ENCODE measurements at places on chromosomes 2 and 18.

DNA sequence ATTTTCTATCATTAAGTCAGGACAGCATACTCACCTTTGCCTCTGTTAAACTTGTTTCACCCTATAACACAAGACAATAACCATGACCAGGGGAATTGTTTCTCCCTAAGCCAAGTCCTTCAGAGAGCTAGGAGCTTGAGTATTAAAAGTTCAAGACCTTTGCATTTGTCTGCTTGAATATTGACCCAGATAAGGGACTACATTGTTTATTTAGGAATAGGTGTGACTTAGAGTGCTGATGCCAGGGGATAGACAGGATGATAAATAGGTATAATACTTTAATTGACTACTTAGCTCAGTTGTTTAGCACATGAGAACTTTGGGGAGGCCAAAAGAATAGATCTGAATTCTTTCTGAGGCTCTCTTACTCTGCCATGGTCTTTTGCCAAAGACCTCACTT lies 185.8 kb downstream of the FMNL2 start:
- no peak for DNase-seq

GRCh38 chr18:63992751-63993150 lies 22.9 kb downstream of the SERPINB8 start:
- no peak for DNase-seq

- DNase-seq: no peak
These were observed 71.3 kb downstream of the ASXL2 start for GRCh38 chr2:25806941-25807340.

- no peak for DNase-seq
These were observed 1941.9 kb upstream of the PIK3C3 start for GRCh38 chr18:40013001-40013609.

GRCh38 chr2:190844700-190845401 lies 35.8 kb upstream of the GLS start:
- no peak for DNase-seq

GRCh38 chr18:22114526-22115321 lies 54.7 kb upstream of the GATA6 start:
- no peak for DNase-seq

- DNase-seq: no peak
These were observed 177.8 kb downstream of the LNPK start for GRCh38 chr2:175824243-175824642.

GRCh38 chr18:11986061-11986460 lies 4.8 kb downstream of the IMPA2 start:
- no peak for DNase-seq
